ENCODE measurements at places on chromosomes 1 and 21.

DNA sequence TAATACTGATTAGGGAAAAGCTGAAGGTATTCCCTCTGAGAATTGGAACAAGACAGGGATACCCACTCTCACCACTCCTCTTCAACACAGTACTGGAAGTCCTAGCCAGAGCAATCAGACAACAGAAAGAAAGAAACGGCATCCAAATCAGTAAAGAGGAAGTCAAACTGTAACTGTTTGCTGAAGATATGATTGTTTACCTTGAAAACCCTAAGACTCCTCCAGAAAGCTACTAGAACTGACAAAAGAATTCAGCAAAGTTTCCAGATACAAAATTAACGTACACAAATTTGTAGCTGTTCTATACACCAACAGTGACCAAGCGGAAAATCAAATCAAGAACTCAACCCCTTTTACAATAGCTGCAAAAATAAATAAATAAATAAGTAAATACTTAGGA lies 78.6 kb downstream of the EXTL2 start:
- DNase-seq: no peak

DNA sequence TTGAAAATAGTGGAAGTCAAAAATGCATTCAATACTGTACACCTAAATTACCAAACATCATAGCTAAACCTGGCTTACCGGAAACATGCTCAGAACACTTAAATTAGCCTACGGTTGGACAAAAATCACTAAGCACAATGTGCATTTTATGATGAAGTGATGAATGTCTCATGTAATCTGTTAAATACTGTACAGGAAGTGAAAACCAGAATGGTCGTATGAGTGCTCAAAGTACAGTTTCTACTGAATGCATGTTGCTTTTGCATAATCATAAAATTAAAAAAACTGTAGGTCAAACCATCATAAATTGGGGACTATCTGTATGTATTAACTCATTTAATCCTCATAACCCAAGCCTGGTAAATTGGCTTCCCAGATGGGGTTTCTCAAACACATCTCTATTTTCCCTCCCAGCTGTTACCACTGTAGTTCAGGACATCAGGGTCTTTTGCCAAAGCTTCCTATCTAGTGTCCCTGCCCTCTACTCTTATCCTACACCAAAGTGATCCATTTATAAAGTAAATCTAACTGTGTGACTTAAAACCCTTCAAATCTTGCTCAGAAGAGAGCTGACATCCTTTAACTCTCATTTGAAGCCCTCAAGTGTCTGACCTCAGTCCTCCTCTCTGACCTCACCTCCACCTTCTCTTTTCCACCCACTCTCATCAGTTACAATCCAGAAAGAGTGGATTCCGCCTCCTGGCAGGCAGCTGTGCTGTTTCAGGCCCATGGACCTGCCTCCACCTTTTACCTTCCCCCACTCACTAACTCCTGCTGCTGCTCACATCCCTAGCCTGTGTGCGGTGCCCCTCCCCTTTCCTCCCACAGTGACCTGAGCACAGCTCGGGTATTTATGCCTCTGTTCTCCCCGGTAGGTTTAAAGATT lies 356.4 kb upstream of the ST6GALNAC5 start:
- DNase-seq: no peak

DNA sequence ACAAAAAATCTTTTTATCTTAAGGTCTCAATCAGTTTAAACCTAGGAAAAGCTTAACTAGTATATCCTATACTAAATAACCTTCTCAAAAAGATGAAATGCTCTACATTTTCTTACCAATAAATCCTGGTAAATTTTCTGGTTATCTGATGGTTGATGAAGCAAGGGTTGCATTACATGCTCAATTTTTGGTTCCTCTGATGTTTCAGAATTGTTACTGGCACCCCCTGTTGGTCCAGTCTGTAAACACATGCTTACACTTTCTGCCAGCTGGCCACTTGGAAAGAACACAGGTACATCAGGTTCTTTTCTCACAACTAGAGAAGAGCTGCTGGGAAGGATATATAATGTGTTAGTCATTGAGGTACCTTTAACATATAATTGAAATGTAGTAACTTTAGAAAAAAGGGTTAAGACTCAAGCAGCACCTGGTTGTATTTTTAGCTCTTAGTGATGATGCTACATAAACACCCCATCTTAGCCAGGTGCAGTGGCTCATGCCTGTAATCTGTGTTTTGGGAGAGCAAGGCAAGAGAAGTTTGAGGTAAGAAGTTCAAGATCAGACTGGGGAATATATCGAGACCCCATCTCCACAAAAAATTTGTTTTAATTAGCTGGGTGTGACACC lies 30.9 kb upstream of the TAL1 start:
- DNase-seq: peak; percentile 11

DNA sequence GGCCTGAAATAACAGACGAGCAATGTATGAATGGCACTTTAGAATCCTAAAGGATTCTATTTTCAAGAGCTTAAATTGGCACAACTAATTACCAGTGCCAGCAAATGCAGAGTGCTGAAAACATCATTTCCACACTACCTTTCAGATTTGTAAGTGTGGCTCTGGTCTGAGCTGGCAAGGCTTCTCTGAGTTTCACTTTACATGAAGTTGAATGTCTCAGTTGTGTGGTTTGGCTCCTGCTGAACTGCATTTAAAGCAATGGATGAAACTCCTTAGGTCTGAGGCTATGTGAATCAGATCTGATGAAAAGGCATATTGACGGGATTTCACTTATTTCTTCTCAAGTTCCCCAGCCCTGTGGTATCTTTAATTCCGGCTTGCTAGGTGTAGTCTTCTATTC lies 114.8 kb upstream of the PTGFR start:
- DNase-seq: no peak

DNA sequence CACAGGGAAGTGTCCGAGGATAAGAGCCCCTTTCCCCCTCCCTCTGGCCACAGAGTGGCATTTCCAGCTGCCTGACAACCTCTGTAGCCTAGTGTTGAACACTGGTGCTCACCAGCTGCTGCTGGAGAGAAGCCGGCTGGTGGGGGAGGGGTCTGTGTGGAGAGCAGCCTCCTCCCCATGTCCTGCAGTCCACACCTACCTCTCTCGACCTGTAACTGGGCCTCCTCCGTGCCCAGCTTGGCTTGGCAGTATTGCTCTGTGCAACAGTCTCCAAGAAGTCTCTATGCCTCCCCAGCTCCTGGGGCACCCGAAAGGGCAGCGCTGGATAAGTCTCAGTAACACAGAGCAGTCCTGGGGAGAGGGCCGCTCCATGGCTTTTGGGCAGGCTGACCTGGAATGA lies 17.0 kb downstream of the PAPPA2 start:
- DNase-seq: no peak

- no peak for DNase-seq
Measured at GRCh38 chr1:31633117-31633516, 11.6 kb downstream of the PEF1 start.

DNA sequence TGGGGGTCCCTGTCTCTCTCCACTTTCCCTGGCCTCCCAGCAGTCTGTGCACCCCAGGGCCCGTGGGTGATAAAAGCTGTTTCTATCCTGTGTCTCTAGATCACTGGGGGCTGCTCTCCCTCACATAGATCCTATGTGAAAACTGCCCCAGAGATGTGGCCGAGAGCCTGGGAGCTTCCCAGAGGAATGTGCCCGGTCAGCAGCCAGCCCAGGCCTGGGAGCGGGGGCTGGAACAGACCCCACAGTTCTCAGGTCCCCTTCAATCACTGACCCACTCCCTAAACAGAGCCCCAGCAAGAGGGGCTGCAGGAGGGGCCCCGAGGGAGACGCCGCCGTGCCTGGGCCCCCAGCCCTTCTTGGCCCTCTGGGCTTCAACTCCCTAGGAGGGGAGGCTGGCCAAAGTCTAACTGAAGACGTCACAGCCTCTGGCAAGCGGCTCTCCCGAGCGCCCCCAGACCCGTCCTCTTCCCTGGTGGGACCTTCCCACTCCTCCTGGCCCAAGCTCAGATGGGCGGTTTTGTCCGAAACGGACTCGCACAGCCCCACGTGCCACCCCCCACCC lies 403 bp downstream of the MXRA8 start:
- no peak for DNase-seq

DNA sequence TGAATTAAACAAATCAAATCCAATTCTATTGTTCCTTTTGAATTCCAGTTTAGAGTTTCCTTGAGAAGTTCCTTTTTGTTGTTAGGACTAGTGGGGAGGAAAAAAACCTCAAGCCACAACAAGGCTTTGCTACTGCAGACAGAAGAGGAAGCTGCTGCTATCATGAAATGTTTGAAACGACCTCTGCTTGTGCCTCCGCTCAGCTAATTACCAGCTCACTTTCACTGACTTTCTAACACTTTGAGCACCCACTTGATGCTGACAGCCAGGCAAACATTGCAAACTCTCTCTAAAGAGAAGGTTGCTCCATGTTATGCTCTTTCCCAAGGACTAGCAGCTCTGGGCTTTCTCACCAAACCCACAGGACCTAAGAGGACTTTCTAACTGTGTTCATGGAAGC lies 203.9 kb upstream of the PROX1 start:
- no peak for DNase-seq

- peak; percentile 86 for DNase-seq
Measured at GRCh38 chr1:41454406-41454805, 30.1 kb downstream of the EDN2 start.

All from foreskin melanocyte (primary cell).